Psoas muscle (tissue), 8 donors: ENCODE measurements at places on chromosomes 6 and 20. TPM values are rescaled to one million over a fixed set of nuclear protein-coding genes. Genes with fewer than 3 reads are reported as not detected.
A peak's percentile ranks its signal among the peaks of the same experiment; 100 is the strongest.

DNA sequence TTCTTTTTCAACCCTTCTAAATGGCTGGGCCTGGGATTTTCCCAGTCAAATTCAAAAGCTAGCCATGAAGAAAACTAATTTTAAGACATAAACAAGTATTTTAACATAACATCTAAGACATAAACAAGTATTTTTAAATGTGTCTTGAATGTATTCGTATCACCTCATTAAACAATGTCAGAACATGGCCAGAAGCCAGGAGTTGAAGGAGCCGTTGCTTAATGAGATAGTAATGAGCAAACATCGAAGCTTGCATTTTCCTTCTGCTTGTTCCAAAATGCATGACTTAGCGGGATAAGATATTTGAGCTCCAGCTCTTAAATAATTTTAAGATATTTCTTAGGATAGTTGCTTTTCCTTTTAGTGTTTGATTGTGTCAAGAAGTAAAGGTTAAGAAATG, 4.2 kb upstream of the RNF182 start:
- DNase-seq = no peak

RPP21 gene
- total RNA-seq = 29.9 TPM

DNA sequence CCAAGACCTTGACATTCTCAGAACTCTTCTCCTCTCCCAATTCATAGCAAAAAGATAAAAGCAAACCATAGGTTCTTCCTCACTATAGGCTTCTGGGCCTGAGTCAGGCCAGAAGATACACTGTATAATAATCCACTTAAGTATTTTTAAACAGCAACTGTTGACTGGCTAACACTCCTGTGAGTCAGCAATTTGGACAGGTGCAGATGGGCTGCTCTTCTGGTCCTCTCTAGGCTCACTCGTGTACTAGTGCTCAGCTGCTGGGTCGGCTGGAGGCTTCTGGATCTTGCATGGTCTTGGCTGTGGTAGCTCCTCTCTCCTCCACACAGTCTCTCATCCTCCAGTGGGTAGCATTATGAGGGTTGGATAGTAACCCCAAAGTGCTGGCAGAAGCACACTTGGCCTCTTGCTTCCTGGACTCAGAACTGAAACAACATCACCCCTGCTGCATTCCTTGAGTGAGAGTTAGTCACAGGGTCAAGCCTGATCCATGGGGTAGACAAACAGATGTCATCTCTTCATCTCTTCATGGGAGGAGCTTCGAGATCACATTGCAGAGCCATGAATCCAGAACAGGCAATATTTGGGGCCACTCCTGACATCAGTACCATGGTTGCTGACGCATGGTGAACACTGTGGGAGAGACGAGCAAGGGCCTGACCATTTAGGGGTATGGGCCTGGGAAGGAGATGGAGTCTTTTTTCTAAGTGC, 86.9 kb downstream of the C6orf118 start:
- no peak for DNase-seq

GRCh38 chr6:144066741-144067484, 28.5 kb downstream of the SF3B5 start:
- DNase-seq = no peak

DNA sequence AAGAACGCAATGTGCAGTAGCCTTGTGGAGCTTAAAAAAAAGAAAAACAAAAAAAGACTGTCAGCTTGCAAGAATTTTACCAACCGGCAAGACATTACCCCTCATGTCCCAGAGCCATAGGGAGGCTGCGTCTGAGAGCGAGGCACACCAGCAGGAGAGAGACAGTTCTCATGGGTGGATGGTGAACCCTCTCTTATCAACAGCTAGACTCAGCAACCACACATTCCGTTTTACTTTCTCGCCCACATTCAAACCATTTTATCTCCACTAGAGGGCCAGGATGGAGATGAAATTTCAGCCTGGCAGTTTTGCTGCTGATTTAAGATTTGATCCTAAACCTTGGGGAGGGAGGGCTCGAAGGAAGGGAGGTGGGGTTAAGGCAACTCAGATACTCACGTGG, 247.0 kb downstream of the ATXN1 start:
- DNase-seq = no peak

- no peak for DNase-seq
Measured at GRCh38 chr6:150685860-150686259, 86.2 kb downstream of the PLEKHG1 start.

DNA sequence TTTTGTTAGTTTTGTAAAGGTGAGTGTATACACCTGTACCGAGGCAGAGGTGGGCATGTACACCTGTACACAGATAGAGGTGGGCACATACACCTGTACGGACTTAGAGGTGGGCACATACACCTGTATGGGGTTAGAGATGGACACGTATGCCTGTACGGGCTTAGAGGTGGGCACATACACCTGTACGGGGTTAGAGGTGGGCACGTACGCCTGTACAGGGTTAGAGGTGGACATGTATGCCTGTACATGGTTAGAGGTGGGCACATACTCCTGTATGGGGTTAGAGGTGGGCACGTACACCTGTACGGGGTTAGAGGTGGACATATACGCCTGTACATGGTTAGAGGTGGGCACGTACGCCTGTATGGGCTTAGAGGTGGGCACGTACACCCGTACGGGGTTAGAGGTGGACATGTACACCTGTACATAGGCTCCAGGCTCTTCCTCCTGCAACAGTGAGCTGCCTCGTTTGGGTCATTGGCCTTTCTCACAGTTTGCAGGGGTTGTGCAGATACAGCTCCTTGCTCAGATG, 63.7 kb downstream of the PHACTR3 start:
- DNase-seq = no peak

SLC35D3 gene
- total RNA-seq = not detected

DNA sequence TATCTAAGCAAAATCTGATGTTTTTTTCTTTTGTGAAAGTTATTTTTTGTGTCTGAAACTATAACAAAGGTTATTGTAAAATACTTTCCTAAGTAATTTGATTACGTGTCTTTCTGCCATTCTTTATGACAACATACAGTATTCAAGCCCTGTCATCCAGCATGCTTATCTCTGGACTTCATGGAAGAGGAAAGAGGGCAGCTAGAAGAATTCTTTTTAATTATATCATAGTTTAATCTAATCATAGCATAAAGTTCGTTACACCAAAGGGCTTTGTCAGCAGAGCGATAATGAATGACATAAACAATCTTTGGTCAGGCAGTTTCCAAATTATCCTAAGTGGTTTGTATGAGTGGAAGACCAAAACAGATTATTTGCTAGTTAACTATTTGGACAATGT, 3.5 kb downstream of the ENPP3 start:
- no peak for DNase-seq

GRCh38 chr6:143596866-143597265, 80.9 kb upstream of the PHACTR2 start:
- peak; percentile 72 for DNase-seq

- no peak for DNase-seq
Measured at GRCh38 chr6:131929976-131930375, 21.2 kb downstream of the CCN2 start.

UNC5CL gene
- total RNA-seq = 0.37 TPM

GRCh38 chr20:38222231-38222922, 38.2 kb downstream of the KIAA1755 start:
- DNase-seq = peak; percentile 61

TPD52L1 gene
- 150 TPM for total RNA-seq

- DNase-seq = no peak
Measured at GRCh38 chr20:60299951-60300350, 341.7 kb downstream of the CDH26 start.

ENPP1 gene
- 1.7 TPM for total RNA-seq

GRCh38 chr20:4366076-4366475, 350.7 kb upstream of the RNF24 start:
- no peak for DNase-seq

SLC22A3 gene
- 91.9 TPM for total RNA-seq

AIF1 gene
- 4.5 TPM for total RNA-seq

DNA sequence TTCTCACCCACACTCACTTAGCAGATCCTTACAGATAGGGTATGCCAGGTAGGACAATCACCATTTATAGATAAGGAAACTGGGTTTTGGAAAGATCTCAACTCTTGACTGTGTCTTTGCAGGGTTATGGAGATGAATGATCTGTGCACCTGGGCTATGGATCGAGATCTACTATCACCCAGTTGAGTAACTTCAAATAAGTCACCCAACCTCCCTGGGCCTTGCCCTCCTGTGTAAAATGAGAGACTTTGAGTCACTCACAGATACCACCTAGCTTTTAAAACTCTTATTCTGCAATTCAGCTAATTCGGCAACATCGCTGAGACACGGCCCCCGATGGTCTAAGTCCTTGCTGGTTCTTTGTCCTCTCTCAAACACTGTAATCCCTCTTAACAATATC, 53.5 kb downstream of the HIVEP2 start:
- DNase-seq = no peak

DNA sequence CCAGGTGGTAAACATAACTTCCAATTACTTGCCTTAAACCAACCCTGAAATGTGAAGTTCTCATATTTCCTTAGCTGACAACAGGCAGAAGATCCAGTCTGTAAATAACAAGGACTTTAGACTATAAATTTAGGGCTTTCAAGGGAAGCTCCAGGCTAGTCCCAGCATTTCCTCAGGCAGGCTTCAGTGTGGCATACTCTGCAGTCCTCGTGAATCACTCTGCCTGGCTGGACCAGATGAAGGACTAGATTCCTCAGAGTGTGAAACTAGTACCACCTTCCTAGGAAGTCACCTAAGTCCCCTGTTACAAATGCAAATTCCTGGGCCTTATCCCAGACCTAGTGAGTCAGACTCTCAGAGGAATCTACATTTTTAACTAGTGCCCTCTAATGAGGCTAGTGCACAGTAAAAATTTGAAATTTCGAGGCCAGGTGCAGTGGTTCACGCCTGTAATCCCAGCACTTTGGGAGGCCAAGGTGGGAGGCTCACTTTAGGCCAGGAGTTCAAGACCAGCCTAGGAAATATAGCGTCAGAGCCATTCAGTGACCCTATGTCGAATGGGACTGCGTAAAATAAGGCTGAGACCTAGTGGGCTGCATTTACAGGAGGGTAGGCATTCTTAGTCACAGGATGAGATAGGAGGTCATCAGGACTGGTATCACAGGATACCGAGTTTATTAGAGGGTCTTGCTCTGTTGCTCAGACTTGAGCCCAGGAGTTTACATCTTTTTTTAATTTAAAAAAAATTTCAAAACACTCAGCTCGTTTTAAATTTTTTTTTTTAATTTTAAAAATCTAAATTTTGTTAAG, 279.6 kb upstream of the JARID2 start:
- no peak for DNase-seq

GRCh38 chr6:157974341-157974894, 7.2 kb upstream of the SYNJ2 start:
- DNase-seq = no peak

SYNDIG1 gene
- total RNA-seq = not detected

METTL24 gene
- total RNA-seq = not detected

TOX2 gene
- 0.53 TPM for total RNA-seq

MOCS3 gene
- total RNA-seq = 2.9 TPM

APOBEC2 gene
- 145 TPM for total RNA-seq

DNA sequence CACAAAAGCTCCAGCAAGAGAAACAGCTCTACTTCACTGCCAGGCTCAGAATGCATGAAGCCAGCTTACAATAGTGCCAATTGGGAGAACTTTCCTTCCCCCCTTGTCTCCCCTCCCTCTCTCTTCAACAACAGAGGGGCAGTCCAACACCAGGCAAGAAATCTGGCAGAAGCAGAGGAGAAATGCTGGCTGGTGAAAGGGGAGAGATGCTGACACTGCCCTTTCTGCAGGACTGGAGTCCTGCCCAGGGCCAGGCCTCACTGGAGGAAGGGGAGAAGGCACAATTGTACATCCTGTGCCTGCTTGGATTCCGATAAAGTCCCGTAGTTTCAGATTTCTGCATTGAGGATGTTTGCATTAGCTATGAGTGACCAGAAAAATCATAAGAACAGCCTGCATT, 148.6 kb downstream of the LRRC1 start:
- DNase-seq = no peak

- DNase-seq = no peak
Measured at GRCh38 chr6:13355999-13356785, 27.9 kb upstream of the TBC1D7 start.

LAMP5 gene
- not detected for total RNA-seq
